CD4-positive, alpha-beta T cell (primary cell): ENCODE measurements at places on chromosomes 2 and 18. TPM values are rescaled to one million over a fixed set of nuclear protein-coding genes. Genes with fewer than 3 reads are reported as not detected.

The TACR1 gene
- 0.14 TPM for total RNA-seq

The UBXN4 gene
- total RNA-seq, result 150 TPM

The MROH2A gene
- total RNA-seq, result not detected

The CLEC4F gene
- total RNA-seq, result not detected

- DNase-seq, result no peak
These were observed 17.6 kb upstream of the EPHA4 start for GRCh38 chr2:221589696-221590095.

DNA sequence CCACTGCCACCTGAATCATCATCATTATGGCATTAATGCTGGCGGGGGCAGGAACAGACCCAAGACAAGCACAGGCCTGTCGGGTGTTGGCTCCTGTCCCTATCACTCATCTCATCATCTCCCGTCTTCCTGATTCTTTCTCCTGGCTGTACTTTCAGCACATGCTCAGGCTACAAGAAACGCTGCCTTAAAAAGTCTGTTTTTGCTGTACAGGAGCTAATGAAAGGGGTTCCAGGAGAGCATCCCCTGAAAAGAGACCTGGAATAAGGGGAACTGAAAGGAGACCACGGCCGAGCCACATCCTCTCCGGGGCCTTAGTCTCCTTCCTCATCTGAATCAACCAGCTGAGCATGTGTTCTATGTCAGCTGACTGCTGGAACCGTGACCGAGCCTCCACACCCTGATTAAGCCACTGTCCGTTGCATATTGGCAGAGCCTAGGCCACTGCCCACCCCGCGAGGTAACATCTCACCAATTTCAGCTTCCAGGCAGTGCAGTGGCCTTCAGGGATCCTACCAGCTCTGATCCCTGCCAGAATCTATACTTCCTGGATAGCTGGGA, 62.6 kb downstream of the DNMT3A start:
- no peak for DNase-seq

- no peak for DNase-seq
These were observed 428.3 kb downstream of the MBD2 start for GRCh38 chr18:53796040-53796729.

DNA sequence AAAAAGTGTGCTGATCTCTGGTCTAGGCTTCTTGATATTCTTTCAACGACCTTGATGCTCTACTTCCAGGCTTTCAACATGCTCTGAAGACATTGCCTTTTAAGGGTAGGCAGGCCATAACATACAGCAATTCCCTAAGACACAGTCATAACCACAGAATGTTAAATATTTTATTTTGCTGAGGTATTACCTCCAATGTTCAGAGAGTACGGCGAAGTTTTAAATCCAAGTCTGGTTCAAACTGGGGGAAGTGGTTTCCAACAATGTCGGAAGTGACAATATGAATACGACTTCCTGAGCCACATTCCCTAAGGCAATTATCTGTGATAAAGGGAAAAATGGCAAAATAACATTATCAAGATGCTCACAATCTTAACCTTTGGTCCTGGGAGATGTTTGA, 1077.9 kb upstream of the PIK3C3 start:
- DNase-seq, result no peak

DNA sequence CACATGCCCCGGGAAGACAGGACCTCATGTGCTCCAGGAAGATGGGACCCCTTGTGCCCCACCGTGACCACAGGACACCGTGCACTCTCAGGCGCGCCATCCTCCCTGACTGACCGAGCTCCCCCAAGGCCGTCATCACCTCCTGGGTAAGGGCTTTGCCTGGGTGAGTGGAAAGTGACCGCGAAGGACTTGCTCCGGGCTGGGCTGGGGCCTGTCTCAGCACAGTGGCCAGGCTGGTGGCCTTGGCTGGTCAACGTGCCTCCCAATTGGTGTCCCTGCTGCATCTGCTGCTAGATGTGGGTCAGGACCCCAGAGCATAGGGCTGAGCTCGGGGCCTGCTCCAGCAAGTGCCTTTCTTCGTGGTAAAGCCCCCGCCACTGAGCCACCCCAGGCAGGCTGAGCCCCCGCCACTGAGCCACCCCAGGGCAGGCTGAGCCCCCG, 69.7 kb upstream of the CTDP1 start:
- DNase-seq, result no peak

GRCh38 chr2:239322416-239323086, 78.3 kb downstream of the HDAC4 start:
- DNase-seq, result no peak

DNA sequence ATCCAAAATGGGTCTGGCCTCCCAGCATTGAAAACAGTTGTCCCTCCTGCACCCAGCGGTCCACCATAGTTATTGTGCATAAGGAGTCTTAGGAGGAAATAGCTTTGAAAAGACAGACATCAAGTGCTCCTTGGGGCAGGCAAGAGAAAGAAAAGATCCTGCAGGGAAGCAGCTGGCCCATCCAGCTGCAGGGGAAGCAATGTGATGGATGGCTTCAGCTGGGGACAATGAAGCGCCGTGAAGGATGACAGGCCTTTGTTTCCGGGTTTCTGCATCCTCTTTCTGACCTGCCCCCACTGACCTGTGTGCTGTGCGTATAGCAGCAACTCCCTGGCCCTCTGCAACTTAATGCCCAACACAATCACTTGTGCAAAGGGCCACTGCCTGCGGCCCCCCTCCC, 142.9 kb upstream of the NCKAP5 start:
- DNase-seq, result no peak

GRCh38 chr18:41881285-41881684, 73.7 kb upstream of the PIK3C3 start:
- DNase-seq, result no peak

DNA sequence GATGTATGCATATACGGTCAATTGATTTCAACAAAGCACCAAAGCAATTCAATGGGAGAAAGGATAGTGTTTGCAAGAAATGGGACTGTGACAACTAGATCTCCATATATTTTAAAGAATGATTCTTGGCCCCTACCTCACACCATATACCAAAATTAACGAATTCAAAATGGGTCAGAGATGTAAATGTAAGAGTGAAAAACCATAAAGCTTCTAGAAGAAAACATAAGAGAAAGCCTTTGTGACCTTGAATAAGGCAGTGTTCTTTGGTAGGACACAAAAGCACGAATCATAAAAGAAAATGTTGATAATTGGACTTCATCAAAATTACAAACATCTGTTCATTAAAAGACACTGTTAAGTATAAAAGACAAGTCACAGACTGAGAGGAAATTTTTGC, 5.0 kb upstream of the PROC start:
- DNase-seq, result no peak

DNA sequence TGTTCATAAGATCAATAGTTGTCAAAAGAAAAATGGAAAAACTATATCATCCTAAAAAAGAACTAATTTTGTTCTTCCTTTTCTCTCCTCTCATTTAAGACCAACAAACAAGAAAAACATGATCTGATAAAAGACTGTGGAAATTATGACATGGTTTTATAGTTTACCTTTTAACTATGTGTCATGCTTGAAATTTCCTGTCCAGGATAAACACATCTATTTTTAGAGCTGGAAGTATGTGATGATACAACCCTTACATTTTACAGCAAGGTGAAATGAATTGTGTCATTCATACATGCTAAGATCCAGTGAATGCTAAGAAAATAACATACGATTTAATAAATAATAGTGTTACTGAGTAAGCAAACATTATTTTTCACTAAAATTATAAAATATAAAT, 89.9 kb downstream of the GULP1 start:
- DNase-seq, result no peak

DNA sequence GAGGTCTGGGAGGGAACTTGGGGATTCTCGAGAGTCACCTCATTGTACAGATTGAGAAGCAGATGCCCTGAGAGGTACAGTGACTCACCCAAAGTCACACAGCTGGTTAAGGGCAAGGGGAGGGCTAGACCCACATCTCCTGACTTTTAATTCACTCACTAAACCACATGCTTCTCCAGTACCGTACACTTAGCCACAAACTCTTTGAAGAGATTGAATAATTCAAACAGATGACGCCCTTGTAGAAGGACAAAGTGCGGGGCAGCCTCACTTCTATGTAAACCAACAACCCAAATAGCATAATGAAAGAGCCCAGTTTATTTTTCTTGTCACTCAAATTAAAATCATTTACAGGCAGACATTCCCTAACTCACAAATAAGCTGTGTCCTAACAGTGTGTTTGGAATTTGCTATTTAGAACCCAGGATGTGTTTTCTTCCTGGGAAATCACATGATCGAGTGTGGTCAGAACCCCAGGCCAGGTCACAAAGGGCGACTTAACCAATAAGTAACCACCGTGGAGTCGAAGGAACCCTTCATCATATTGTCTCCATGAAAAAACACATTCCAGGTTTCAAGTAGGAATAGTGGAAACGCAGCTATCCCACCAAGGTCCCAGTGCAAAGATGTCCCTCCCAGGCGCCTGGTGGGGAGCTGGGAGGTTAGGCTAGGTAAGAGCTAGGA, 35.8 kb upstream of the PTPN4 start:
- DNase-seq, result no peak

DNA sequence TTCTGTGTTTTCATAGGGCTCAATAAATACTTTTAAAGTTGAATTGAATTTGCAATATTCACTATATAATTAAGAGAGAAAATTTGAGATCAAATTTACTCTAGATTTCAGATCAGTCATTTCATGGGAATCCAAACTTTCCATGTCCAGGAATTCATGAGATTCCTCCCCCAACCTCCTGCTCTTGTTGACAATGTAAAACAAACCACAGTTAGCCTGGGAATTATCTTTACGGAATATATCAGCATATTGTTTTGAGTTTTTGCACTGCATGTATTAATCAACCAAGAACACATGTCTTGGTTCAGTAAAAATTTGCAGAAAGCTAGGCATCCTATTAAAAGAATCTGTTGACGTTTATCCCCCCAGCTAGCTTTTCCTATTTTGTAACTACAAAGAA, 42.3 kb downstream of the CYP1B1 start:
- no peak for DNase-seq

GRCh38 chr2:186189816-186190215, 296.2 kb upstream of the ZC3H15 start:
- no peak for DNase-seq

DNA sequence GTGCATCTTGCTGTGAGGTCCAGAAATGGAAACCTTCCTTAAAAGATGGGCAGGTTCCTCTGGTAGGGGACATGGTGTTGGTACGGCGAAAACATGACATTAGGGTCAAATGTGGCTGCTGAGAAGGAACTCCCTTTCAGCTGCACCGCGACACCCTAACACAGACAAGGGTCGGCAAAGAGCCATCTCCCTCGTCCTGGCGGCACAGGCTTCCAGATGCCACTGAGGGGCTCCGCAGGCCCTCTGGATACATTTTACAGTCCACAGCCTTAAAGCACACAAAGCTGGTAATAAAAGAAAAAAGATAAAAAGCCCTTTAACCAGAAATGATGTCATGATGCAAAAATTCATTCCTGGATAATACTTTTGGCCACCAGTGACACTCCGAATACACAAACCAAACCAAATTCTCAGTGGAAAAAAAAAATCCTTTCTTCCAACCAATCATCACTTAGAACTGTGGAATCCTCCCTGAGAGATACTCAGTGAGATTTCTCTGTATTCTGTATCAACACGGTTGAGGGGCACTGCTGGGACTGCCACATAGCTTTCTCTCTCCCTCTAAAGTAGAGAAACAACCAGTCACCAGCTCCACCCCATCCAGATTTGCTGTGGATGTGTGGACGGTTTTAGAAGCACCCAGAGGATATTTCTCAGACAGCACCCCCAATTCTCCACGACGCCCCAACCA, 174.8 kb downstream of the HDAC4 start:
- no peak for DNase-seq
